ENCODE measurements at places on chromosomes 12 and 14.

GRCh38 chr12:131008131-131008912 is 54.6 kb downstream of the ADGRD1 start:
- no peak for DNase-seq

DNA sequence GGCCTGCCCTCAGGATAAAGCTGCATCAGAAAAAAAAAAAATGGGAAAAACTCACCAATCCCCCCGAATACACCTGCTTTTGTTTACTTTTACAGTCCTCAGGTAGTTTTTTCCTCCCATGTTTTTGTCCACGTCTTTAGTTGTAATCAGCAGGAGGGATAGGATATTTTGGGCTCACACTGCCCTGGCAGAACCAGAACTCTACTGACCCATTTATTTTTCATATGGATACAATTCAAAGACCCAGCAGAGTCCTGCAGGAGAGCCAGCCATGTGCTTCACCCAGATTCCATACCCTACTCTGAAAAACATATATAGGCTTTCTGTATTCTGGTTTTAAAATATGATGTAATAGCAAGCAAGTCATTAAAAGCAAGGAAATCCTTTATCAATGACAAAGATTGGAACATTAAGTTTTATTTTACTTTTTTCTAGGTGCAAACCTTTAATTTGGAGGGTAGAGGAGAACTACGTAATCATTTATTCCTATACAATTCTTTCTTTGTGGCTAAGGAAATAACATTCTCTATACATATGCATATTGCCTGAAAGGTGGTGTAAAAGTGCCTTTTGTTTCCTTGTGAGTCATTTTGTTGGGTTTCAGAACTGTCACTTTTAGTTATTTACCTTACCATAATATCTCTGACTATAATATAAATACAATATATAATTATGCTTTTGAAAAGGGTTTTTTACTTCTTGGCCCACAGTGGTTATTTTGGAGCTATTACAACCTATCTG is 19.1 kb downstream of the DACT1 start:
- no peak for DNase-seq

DNA sequence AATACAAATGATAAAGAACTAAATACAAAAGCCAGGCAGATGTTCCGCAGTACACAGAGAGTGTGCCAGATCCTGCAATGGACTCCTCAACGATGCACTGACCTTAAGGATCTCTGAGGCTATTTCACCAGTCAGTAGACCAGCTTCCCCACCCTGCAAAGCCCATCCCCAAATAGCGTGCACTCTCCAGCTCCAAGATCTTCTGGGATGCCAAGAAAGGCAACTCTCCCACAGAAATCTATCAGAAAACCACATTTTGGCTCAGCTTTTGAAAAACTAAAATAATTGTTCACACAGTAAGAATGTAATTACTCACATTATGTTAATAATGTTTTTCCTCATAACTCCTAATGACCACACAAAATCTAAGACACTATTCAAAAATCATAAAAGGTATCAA is 90.4 kb downstream of the PPP2R5E start:
- no peak for DNase-seq

DNA sequence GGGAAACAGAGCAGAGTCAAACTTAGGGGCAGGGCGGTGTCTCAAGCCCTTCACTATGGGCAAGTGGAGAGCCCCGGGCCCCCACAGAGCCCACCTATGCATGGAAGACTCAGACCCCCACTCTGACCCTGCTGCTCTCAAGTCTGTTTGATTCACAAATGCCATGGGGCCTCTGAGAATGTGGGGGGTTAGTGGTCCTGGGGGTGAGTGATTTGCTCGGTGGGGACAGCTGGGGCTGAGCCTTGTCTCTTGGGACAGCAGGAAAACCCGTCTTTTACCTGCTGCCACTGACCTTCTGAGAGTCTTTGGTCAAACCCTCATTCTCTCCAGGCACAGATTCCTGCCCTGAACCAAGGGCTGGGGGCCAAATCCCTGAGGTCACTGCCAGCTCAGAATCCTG is 201.0 kb upstream of the RTL1 start:
- no peak for DNase-seq

DNA sequence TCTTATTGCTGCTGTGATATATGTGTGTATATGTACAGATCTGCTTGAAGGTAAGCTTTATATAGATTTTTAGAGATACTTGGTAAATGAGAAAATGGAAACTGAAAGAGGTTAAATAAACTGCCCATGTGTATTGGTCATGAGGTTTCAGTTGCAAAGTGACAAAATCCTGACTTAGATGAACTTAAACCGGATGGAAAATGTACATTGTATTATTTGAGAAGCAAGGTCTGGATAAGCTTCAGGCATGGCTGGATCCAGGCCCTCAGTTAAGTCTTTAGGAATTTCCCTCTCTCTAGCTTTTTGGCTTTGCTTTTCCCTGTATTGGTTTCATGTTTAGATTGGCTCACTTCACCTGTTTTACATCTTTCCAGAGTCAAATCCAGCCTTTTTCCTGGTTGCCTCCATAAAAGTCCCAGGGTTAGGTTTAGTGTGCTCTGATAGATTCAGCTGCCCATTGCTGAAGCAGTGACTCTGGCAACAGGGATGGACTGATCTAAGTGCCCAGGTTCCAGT is 21.0 kb upstream of the MAP1LC3B2 start:
- no peak for DNase-seq

GRCh38 chr12:75725521-75726111 is 214.2 kb upstream of the KRR1 start:
- no peak for DNase-seq

DNA sequence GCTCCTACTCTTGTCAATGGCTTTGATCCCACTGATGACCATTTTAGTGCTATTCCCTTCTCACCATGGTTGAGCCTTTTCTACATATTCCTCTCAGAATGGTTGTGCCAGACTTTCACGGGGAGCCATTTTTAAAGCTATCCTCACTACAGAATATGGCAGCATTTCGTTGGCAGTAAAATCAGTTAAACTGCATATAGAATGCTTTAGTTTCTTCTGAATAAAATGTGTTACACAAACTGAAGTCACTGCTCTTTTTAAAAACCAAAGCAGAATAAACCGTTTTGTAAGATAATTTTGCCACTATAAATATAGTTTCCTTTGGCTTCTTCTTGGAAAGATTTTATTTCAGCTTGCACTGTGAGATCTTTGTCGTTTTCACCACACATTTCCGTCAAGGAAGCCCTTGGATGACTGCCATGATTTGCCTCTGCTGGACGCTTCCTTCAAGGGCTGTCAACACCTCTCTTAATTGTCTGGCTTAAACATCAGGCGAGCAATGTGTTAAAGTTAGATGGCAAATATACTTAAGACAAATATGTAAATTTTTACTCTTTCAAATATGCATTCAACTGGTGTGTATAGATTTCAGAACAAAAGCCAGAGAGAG is 624.2 kb downstream of the DIO2 start:
- no peak for DNase-seq

GRCh38 chr12:67559751-67560150 is 88.8 kb upstream of the DYRK2 start:
- no peak for DNase-seq

- no peak for DNase-seq
Measured at GRCh38 chr12:7042842-7043241, 17.7 kb upstream of the C1S start.

GRCh38 chr12:64390275-64390851 is at the start of gene C12orf56:
C12orf56 (minus strand) TSS chr12:64390758; CDS start chr12:64390565, 193 bp downstream.
- DNase-seq: no peak

GRCh38 chr14:58152014-58152857 is at the start of gene ARMH4:
ARMH4 (minus strand) TSS chr14:58152213; CDS start chr14:58139358, 12,855 bp downstream.
- DNase-seq: peak; percentile 30

- no peak for DNase-seq
Measured at GRCh38 chr14:85519661-85520305, 10.2 kb upstream of the FLRT2 start.

GRCh38 chr12:87943762-87944161 is 85.4 kb downstream of the C12orf50 start:
- no peak for DNase-seq

DNA sequence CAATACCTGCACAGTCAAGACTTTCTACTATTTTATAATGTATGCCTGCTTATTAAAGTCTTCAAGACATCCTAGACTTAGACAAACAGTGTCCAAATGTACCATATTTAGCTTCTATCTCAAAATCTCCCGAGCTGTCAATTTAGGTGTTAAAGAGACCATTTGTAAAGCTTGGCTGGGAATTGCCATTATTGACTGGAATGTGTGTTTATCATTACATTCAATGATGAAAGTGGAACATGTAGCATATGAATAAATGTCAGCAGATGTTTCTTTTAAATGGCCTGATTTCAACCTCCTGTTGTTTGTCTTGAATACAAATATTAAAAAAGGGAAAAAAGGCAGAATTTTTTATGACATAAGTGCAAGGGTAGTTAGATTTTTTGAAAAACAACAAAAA is 572.3 kb downstream of the PRKD1 start:
- no peak for DNase-seq

DNA sequence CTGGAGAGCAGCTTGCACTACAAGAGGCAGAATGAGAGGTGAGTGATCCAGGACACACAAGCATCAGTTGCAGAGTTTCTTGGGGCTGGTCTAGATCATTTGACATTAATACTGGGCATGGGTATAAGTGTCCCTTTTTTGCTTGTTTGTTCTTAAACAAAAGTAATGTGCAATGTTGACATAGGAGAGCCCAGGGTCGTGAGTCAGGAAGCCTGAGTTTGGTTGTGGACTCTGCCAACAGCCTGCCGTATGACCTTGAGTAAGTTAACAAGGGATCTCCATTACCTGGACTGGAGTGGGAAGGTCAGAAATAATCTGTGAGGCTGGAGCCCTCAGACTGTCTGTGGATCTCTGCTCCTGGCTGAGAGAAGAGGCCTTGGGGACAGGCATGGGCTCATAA is 170.3 kb downstream of the KCNA5 start:
- DNase-seq: no peak

DNA sequence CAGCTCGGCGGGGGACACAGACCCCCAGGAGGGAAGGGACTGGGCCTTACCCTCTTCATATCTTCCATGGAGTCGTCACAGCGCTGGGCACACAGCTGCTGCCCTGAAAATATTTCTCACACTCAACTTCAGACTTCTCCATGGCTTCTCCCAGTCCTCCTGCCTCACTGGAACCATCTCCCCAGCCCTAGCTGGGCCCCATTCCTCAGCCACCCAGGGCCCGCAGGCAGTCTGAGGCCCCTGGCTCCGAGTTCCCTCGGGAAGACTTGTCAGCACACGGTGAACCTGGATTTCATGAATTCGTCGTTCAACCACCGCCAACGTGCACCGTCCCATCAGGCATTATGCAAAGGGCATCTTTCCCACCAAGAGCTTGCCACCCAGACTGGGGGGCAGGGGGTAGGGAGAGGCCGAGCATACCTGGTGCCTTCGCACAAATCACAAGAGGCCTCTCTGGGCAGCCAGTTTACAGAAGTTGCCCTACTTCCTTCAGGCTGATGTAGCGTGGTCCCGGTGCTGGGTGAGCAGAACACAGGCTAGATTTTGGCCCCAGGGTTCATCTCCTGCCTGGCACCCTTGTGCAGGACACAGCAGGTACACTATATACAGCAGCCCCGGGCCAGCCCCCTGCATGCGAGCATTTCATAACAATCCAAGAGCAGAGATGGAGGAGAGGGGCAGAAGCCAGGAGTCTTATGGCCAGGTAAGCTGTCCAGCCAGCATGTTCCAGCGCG is 44.2 kb downstream of the LTBP2 start:
- DNase-seq: no peak

- no peak for DNase-seq
Measured at GRCh38 chr14:101916816-101917412, 47.5 kb upstream of the DYNC1H1 start.

DNA sequence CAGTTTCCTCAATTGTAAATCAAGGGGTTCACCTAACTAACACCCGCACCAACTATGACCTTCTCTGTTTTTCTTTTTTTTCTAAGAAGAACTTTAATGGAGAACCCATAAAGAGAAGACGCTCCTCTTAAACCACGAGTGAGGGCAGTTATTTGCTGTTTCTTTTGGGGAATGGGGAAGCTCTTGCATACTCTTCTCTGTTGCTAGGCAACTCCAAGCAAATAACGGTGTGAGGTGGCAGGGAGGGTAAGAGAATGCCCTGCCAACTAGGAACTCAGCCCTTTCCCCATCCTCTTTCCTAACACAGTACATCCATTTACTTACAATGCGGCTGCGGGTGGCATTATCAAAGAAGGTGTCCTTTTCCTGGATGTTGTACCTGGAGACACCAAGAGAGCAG is 114.9 kb downstream of the ANO2 start:
- no peak for DNase-seq

DNA sequence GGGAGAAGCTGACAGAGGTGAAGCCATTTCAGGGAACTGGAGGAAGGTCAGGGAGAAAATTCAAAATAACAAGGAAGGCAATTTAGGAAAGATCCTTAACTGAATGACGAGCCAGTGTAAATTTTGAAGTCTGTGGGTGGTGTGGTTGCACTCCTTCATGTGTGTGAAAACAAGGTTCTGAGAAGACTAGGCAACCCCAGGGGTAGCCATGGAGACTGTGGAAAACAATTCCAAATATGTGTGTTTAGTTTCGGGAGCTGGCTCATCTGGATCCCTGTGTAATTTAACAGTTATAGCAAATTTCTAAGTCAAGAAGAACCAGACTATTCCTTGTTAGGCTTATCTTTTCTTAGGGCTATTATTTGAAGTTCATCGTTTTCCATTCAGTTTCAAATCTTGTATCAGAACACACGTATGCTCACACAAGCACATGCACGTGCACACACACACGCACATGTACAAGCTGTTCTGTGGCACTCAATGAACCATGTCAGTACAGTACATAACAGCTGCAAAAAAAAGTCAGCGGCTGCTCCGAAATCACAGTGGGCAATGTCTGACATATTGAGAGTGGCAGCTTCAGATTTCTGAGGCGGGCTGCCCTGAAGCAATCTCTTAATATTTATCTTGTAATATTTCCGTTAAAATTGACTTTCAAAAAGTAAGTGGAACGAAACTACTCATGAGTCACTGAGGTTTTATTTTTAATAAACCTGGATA is 411.2 kb downstream of the AEBP2 start:
- DNase-seq: no peak

DNA sequence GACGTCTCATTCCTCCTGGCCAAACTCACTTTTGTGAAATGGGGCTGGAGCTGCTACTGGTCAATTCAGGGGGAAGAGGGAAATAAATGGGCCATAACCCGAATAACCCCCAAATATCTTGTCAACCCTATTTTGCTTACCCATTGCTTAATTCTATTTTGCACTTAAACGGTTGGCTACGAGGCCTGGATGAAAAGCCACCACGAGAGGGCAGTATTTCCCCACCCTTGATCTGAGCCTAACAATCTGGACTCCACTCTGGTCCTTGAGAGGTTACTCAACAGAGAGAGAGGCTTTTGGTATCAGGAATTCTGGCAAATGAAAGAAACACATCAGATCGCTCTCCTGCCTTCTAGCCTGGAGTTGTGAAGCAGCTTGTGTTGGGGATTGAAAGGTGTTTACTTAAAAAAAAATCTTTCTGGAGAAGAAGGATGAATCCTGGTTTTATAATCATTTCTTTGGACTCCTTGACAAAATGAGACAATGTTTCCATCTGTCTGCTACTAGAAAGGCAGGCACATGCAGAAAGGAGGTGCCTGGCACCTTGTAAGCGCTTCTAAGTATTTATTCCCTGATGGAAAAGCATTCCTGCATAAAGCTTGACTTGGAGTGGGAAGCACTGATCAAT is 22.4 kb upstream of the FBXO21 start:
- DNase-seq: peak; percentile 60

GRCh38 chr14:69013943-69014782 is 35.1 kb upstream of the ACTN1 start:
- no peak for DNase-seq

Measured in AG04450 (cell line).